ENCODE measurements at places on chromosomes 3 and 15. TPM values are rescaled to one million over a fixed set of nuclear protein-coding genes. Genes with fewer than 3 reads are reported as not detected.

Gene RBM5
- 343 TPM for total RNA-seq

Gene ZNF80
- total RNA-seq, result not detected

Gene ITIH4
- total RNA-seq, result 5.8 TPM

Gene SV2B
- total RNA-seq, result 0.44 TPM

Gene PCYT1A
- total RNA-seq, result 55.9 TPM

Gene PRR20G
- total RNA-seq, result not detected

Gene APBA2
- 5.0 TPM for total RNA-seq

Gene GATA2
- total RNA-seq, result 6.0 TPM

Gene STAC
- total RNA-seq, result 6.1 TPM

Gene AP3B2
- 8.0 TPM for total RNA-seq

- DNase-seq, result no peak
Observed at GRCh38 chr3:25000971-25001591, 427.0 kb upstream of the RARB start.

- DNase-seq, result no peak
Observed at GRCh38 chr3:184498986-184499606, 62.5 kb upstream of the EPHB3 start.

DNA sequence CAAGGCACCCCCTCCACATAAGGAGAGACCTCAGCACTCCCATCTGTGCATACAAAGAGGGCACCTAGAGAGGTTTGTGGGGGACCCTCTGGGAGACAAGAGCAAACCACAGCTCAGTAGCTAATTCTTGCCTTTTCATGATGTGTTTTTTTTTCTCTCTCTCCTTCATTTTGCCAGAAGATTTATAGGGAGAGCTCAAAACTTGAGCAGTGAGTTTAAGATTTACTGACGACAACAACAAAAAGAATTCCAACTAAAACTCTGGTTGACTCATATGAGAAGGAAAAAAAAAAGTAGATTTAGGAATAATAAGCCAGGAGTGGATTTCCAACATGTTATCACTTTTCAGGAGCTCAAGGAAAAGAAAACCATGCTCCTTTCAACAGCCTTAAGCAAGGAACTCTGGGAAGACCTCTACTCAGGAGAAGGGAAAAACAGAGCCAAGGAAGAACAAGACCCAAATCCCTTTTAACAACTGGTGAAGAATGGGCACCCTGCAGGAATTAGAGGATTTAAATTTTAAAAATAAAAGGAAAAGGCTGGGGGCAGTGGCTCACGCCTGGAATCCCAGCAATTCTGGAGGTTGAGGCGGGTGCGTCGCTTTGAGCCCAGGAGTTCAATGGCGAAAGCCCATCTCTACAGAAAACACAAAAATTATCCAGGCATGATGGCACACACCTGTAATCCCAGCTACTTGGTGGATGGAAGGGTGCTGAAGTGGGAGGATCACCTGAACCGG is 58.2 kb upstream of the RAD18 start:
- DNase-seq, result no peak

DNA sequence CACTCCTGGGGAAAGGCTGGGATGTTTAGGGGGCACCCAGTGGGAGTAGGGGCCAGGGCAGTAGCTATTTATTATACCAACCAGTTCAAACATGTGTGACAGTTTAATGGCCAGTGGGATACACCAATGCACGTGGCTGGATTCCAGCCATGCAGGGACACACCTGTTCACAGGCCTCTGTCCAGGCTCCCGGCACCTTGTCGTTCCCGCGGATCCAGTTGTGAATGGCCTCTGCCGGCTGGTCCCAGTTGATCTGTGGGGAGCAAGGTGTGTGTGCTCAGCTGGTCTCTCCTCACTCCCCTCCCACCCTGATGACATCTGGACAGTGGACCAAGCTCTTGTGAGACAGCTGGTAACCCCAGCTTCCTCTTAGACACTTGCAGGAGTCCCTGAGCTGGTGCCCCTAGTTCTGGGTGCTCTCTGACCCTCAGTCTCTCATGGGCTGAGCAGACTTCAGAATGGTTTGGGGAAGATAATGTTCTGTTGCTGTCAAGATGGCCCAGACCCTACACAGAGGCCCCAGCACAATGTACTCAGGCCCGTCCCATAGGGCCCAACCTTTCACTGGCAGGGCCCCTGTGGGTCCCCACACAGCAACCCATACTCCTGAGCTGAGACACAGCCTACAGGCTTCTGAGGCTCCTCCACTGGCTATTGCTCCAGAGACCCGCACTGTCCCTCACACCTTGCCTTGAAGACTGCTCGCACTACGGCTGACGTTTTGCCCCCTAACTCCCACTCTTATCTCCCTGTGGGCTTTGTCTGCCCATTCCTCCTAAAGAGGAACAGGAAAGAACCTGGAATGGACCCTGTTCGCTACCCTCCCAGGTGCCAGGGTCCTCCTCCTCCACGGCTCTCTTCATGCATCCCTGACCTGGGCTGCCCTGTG is 25.8 kb downstream of the ALDH1L1 start:
- no peak for DNase-seq

DNA sequence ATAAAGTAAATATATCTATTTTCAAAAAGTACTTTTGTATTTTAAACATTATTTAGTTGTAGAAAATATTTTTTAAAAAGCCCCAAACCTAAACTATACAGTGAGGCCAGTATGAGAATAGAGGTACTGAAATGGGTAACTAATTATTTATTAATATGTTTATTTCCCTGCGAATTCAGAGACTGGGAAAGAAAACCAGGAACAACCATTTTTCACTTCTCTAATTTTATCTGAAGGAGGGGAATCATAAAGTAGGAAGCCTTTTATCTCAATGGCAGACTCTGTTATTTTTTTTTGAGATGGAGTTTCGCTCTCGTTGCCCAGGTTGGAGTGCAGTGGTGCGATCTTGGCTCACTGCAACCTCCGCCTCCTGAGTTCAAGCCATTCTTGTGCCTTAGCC is 63.6 kb upstream of the TRAK1 start:
- DNase-seq, result no peak

GRCh38 chr15:63564093-63564492 is 33.1 kb upstream of the FBXL22 start:
- DNase-seq, result no peak

DNA sequence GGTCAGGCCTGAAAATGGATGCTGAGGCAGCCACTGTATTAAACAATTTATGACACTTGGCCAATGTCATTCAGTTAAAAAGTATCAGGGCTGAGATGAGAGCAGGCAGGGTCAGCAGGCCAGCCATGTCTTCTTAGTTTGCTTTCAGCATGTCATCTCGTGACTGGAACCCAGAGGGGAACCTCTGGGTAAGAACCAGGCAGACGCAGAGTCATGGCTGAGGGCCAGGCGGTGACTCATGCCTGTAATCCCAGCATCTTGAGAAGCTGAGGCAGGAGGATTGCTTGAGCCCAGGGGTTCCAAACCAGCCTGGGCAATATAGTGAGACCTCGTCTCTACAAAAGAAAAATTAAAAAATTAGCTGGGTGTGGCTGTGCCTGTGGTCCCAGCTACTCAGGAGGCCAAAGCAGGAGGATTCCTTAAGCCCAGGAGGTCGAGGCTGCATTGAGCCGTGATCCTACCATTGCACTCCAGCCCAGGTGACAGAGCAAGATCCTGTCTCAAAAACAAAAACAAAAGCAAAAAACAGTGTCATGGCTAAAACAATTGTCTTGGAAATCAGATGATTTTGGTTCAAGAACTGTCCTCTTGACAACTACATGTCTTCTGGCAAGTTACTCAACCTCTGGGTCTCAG is 11.7 kb downstream of the BCL2L10 start:
- no peak for DNase-seq

- no peak for DNase-seq
Observed at GRCh38 chr3:13195374-13195773, 122.1 kb upstream of the IQSEC1 start.

- no peak for DNase-seq
Observed at GRCh38 chr3:55585856-55586255, 98.8 kb upstream of the WNT5A start.

DNA sequence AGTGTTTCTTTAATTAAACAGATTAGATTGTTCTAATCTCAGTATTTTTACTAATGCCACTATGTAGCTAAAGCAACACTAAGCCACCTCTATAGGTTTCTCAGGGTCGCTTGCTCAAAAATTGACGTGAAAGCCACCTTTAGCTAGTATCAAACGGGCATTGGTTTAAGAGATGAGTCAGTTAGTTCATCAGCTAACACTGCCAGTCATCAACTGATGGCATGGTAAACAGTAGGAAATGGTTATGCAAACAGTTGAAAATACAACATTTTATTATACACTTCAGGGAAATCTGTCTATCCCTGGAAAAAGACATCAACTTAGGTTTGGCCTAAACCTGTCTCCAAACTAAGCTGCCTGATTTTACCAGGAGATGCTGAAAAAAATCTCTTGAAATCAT is 582.3 kb upstream of the NAALADL2 start:
- DNase-seq, result no peak

GRCh38 chr3:45987368-45988291 is 8.0 kb downstream of the FYCO1 start:
- DNase-seq, result no peak

GRCh38 chr3:134357914-134358811 is 16.1 kb downstream of the AMOTL2 start:
- no peak for DNase-seq

- no peak for DNase-seq
Observed at GRCh38 chr3:100463002-100463401, 29.4 kb upstream of the TMEM45A start.

DNA sequence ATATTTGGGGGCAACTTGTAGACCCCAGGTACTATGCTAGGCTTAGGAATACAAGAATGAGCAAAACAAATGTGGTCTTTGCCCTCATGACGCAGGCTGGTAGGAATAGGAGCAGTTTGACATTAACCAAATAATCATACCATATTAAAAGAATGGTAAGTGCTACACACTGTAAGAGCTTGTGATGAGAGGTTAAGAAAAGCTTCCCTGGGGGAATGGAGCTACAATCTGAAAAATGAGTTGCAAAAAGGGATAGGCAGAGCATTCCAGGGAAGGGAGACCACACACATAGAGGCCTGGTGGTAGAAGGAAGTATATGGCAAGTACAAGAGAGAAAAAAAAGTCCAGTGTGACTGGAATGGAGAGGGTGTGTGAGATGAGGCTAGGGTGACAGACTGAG is 37.3 kb downstream of the TMOD3 start:
- DNase-seq, result no peak

DNA sequence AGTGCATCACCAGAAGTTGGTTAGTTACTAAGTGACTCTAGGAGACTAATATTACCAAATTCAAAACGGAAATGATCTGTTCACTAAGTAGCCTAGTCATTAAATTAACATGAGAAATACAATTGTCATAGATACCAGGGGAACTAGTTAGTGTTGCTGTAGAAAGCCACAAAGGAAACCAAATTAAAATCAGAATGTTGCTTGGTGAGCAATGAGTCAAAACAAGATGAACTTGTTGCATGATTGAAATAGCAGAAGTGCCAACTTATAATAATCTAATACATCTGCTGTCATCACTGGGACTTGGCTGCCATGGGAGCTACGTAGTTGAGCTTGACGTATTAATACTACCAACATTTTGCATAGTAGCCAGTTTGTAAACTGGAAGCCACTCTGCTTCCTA is 458.1 kb downstream of the DIPK2A start:
- no peak for DNase-seq

DNA sequence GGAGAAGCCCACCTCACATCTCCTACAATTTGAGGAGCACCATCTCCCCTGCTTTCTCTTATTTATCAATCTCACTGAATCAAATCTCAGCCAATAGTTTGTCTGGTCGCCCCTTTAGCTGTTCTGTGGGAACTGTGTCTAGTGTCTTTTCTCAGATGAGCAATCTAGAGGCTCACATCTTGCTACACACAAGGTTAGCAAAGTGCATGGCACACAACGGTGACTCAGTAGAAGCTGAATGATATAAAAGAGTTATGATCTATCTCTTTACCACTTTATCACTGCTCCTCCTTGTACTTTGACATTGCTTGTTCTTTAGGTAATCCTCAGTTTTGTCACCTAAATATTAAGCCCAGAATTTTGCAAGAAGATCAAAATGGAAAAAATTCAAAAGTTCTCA is 16.8 kb upstream of the COLQ start:
- DNase-seq, result no peak

GRCh38 chr3:167187221-167187620 is 192.9 kb downstream of the ZBBX start:
- no peak for DNase-seq

DNA sequence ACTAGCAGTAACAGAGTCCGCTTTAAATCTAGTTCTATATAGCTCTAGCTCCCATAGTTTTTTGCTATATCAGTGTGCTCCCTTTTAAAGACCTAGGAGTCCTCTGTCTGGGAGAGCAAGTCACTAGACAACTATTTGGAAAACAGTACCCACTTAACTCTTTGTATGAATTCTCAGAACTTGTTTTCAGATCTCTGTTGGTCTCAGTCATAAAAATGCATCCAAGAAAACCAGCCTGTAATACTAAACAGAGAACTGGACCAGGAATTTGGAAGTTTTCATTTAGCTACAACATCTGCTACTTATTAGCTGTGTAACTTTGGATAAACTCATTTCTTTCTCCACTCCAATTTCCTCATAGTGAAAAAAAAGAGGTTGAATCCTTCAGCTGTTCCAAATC is 56.9 kb upstream of the C3orf49 start:
- no peak for DNase-seq

DNA sequence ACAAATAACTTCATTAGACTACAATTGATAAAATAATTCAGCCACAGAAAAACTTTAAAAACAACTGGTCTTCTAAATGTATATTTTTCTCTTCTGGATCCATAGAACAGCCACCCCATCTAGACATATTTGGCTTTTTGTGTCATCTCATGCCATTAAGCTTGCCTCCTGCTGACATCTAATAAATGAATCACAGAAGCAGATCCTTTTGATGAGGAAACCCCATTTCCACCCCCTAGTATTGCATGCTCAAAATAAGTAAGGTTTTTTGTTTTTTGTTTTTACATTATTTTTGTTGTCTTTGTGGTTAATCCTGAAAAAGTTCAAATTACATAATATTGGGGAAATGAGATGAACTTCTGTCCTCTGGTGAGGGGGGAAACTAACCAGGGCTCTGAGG is 94.8 kb downstream of the DUT start:
- no peak for DNase-seq

- no peak for DNase-seq
Observed at GRCh38 chr3:37330466-37330865, 156.1 kb upstream of the LRRFIP2 start.

DNA sequence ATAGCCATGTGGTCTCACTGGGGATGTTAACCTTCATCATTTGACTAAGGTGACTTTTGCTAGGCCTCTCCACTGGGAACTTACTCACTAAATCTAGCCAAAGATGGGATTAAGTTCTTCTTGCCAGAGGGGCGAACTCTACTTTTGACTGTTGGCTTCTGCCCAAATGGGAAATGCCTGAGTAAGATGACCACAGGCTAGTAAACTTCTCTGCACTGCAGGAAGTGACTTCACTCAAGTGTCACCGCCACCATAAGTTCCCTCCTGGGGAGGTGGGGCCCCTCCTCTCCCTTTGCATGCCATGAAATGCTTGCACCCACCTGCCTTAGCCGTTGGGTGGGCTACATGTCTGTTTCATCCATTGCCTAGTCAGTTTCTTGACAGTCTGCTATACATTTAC is 388.3 kb downstream of the FEZF2 start:
- no peak for DNase-seq

GRCh38 chr3:36060950-36061349 is 319.4 kb upstream of the STAC start:
- DNase-seq, result no peak
